ENCODE measurements at places on chromosomes 13 and 19. TPM values are rescaled to one million over a fixed set of nuclear protein-coding genes. Genes with fewer than 3 reads are reported as not detected.

- DNase-seq: no peak
Observed at GRCh38 chr19:46755853-46756543, 9.7 kb upstream of the STRN4 start.

CFD gene
- 79.1 TPM for total RNA-seq

DNA sequence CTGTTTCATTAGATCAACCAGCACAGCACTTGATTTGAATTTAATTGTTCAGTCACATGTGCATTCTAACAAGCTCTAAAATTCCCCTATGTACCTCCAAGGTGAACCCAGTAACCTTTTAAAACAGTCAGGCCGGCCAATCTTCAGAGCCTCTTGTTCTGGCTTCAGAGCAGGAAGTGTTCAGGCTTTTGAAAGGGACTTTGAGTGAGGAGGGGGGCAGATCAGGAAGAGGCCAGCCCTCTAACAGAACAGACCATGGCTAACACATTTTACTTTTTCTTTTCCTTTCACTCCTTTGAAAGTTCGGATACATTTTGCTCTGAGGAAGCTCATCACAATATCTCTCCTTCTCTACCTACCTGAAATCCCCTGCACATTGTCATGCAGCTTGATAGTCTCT is 390.3 kb downstream of the TBC1D4 start:
- no peak for DNase-seq

DNA sequence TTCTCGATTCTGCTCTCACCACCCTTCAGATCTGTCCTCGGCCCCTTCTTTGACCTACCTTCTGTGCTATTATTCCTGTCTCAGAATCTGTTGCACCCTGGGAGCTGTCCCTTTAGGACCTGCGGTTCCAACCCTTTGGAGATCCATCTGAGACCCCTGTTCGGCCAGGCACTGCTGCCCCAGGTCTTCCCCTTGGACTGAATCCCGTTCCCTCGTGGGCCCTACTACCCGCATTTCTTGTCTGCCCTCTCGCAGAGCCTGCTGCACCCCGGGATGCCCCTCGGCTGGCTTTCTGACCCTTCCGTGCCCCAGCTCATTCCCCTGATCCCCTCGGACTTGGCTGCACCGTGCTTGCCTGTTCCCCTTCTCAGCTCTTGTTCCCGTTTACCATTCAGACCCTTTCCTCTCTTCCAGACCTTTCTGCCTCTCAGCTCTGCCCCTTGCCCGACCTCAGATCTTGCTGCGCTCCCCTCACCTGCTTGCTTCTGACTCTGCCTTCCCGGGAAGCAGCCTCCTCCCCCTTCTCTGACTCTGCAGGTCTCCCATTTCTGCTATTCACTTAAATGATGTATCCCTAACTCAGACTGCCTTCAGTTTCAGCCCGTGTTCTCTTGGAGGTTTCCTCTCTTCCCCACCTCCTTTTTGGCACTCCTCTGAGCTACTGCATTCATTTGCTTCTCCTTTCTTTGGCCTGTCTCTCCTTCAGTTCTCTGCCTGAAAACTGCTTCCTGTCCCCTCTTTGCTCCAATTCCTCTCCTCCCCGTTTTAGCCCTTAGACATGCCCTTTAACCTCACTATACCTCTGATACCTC is 1.1 kb downstream of the ARHGAP35 start:
- DNase-seq: no peak
